Cardiac septum (tissue), 1 donor: ENCODE measurements at places on chromosomes 7 and 10. TPM values are rescaled to one million over a fixed set of nuclear protein-coding genes. Genes with fewer than 3 reads are reported as not detected.
A peak's percentile ranks its signal among the peaks of the same experiment; 100 is the strongest.

The UCMA gene
- total RNA-seq: not detected

The MEIG1 gene
- 0.54 TPM for total RNA-seq

The SLC18A3 gene
- total RNA-seq: not detected

The NOS3 gene
- total RNA-seq: 26.5 TPM

The CRCP gene
- total RNA-seq: 19.4 TPM

The EPO gene
- total RNA-seq: not detected

DNA sequence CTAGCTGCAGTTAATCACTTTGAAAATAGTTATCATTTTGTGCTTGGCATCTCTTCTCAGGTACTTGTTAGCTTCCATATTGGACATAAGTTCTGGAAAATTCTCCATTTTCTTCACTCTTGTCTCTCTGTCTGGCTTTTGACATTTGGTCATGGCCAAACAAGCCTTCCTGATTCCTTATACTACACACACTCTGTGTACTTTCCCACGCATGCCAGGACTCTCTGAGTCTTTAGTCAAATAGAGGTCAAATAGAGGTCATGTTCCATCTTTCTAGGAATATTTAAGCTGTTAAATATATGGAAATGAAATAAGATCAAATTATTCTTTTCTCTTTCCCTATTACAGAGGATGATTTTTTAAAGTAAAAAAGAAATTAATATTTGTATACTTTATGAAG, 235.5 kb upstream of the PLXDC2 start:
- no peak for DNase-seq

DNA sequence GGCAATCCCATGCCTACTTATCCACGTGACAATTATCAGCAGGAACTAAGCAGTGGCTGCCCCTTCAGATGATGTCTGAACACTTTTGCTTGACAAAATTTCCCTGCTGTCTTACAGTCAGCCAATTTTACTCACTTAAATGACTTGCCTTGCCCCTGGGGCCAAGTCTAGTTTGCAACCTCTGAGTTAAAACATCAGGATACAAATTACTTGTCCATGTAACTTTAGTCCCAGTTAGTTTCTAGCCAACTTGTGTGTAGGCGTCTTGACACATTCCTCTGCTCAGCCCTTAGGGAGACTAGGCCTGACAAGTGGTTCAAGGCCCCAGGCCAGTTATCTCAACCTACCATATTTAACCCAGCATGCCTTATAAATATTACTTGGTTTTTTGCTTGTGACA, 11.6 kb upstream of the TYSND1 start:
- no peak for DNase-seq

DNA sequence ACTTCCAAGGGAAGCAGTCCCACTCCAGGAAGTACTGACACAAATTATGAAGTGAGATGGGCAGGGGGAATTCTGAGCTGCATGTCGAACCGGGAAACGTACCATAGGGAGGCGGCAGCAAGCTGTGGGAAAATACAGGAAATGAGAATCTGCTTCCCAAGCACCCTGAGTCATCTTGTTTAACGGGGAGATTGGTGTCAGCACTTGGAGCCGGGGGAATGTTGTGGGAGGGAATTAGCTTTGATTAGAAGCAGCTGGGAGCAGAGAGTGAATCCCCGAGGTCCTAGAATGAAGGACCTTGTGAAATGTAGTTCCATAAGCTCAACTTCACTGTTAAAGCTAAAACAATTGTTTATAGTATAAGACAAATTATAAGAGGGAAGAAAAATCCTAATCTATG, 141.4 kb upstream of the PRKCQ start:
- DNase-seq: no peak

GRCh38 chr7:46468753-46469356, 547.8 kb upstream of the IGFBP3 start:
- DNase-seq: no peak

DNA sequence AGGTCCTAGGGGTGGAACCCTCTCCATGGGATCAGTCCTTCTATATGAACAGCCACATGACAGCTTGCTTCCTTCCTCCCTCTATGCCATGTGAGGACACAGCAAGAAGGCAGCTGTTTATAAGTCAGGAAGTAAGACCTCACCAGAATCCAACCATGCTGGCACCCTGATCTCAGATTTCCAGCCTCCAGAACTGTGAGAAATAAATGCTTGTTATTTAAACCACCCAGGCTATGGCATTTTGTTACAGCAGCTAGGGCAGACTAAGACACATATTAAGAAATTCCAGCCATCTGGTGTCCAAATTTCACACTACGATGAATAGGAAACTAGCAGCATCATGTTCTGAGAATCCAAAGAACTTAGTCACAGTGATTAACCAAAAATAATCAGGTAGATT, 140.1 kb downstream of the ZFAND4 start:
- DNase-seq: no peak

DNA sequence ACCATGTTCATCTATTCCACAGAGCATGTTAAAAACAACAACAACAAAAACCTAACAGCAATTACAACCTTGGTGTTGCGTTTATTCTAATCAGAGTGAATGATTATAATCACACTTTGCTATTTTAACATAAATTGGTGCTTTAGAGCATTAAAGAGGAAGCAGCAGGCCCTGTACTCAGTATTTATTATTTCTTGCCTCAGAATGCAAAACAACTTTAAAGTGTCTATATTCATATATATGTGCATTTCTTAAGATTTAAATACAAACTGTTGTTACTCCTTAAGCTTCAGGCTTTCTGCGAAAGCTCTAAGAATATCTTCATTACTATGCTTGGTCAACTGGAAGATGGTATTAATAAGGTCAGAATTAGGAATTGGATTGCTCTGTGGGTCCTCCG, 21.5 kb downstream of the ARL5B start:
- no peak for DNase-seq

DNA sequence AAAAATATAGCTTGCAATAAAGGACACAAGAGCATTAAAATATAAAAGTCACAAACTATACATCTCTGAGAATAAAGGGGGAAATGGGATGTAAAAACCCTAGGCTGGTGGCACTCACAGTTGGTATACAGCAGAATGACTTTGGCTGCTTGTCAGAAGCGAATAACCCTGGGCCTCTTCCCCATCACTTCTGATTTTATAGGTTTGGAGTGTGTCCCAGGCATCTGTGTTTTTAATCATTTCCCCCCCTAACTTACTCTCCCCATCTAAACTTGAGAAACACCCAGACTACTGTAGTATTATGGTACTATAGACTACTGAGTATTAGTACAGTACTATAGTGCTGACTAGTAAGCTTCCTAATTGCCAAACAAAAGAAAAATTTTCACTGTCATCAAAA, 1.8 kb upstream of the RPA3 start:
- DNase-seq: no peak

DNA sequence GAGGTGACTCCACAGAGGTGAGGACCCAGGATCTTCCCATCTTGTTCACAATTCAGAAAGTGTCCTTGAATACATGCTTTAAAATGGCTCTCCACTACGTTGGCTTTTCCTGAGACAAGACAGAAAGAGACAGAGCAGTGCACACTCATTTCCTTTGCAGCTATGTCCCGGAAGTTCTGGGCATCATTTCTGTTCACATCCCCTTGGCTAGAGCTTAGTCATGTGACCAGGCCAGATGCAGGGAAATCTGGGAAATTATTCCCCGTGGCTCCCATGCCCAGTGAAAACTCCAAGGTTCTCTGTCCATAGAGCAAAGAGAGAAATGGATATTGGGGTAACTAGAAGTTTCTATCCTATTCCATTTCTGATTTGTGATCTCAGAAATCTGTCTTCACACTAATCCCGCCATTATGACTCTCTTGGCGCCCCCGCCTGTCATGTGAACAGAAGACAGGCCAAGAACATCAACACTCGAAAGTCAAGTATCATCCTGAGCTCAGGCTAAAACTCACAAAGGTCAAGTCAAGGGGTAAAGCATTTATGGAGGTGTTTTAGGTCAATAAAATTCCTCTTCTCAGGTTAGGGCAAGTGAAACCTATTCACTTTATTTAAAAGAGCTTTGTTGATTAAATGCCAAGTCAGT, 251.4 kb upstream of the HABP2 start:
- no peak for DNase-seq

- peak; percentile 72 for DNase-seq
Observed at GRCh38 chr7:6167587-6168476, 104.6 kb downstream of the CYTH3 start.

DNA sequence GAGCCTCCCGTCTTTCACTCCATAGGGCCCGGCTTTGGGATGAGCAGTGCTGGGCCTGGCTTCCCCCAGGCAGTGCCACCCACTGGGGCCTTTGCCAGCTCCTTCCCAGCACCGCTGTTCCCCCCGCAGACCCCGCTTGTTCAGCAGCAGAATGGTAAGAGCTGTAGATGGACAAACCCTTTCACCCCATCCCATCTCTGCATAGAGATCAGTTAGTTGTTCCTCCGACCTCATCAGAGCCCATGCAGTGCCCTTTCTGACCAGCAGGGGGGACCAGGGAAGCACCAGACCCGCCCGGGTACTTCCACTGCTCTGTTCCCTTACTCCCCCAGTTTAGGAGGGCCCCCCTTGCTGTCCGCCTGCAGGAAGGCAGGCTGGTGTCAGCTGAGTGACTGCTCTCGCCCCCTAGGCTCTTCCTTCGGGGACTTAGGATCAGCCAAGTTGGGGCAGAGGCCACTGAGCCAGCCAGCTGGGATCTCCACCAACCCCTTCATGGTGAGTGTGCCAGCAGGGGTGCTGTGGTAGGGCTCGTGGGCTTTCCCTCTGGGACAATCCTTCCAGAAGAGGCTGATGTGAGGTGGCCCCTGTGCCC, 9.8 kb downstream of the SAP25 start:
- peak; percentile 91 for DNase-seq

GRCh38 chr7:132756484-132756990, 180.3 kb upstream of the PLXNA4 start:
- no peak for DNase-seq

DNA sequence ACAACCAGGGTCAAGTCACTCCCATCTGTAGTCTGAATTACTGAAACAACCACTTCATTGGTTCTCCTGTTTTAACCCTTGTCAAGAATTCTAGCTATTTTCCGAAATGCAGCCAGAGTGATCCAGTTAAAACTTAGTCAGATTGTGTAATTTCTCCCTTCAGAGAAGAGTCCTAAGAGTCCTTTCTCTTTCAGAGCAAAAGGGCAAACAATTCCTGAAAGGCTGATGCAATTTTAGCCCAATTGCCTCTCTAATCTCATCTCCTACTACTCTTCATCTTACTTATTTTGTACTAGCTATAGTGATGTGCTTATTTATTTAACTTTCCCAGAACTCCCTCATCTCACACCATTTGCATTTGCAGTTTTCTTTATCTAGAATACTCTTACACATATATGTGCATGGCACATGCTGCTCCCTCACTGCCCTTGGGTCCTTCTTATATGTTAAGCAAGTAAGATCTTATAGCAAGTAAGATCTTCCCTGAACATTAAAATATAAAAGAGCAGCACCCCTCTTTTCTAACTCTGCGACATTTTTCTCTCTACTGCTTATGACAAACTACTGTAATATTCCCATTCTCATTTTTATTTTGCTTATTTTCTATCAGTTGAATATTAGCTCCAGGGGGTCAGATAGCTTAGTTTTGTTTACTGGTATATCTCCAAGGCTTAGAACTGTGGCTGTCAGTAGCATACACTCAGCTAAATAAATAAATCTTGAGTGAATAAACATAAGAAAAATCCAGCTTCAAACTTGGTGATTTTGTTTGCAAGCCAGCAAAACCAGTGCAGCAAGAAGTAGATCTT, 44.6 kb downstream of the HGF start:
- DNase-seq: no peak

GRCh38 chr7:6121141-6121540, 90.0 kb downstream of the ANKRD61 start:
- DNase-seq: no peak

DNA sequence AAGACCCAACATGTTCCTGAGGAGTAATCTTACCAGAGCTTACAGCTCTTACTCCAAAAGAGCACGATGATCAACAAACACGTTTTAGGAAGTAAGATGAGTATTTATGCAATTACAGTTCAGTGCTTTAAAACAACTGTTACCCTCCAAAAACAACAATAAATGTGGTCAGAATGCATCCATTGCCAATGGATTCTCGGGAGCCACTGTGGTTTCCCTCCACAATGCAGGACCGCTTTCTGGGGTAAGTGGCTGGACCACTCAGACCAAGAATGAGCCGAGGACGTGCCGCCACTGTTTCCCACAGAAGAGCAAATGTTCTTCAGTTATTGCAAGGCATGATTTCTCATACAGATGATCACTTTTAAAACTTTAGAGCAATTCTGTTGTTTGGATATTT, 232.3 kb upstream of the MKLN1 start:
- no peak for DNase-seq

DNA sequence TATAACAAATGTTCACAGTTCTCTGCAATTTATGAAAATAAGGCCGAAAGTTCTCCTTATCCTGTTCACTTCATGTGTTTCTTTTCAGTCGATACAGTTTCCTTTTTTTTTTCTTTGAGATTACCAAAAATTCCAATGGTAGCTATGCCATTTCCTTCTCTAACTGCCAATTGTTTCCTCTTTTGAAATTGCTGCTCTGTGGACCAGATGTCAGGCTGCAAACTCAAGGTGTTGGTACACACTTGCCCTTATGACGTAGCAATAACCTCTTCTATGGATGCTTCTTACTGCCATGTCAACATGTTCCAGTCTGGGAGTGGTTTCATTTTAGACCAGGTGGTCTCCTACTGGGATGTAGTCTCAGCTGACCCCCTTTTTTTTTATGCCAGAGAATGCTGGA, 52.9 kb downstream of the CASD1 start:
- no peak for DNase-seq
